ENCODE measurements at places on chromosomes 6 and 20.

GRCh38 chr6:135703007-135703406, 148.5 kb upstream of the PDE7B start:
- DNase-seq, result peak; percentile 41

DNA sequence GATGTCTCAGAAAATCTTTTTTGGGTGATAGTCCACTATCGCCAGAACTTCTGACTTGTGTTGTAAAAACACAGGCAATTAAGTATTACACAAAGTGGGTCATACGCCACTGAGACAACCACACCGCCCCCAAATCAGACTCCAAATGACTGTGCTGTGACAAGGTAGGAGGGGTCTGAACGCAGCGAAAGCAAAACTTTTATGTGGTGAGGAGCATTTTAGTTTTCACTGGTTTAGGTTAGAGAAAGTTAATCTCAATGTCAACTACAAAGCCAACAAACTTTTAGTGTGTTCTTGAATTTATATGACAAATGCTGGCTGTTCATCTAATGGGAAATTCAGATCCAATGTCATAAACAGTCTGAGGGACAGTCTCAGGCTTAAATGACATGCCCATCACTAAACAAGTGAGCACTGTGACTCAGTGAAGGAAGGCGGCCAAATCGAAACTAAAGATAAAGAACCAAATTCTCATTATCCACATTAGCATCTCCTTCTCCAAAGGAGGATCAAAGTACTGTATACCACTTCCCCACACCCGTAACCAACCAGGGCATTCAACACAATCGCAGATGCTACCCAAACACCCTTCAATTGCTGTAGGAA, 186.7 kb downstream of the GJA10 start:
- DNase-seq, result no peak

DNA sequence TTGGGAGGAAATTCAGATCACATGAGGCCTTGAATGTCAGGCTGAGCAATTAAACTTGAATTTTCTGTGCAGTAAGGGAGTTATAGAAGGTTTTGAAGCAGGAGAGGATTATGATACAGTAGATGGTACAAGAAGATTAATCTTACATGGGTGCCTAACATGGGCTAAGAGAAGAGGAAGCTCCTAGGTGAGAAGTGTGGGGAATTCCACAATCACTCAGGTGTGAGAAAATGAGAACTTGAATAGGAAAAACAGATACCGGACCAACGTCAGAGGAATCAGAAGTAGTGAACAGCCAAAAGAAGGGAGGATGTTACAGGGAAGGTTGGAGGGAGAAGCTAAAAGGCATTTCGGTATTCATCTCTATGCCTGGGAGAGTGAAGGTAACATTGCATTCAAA, 250.7 kb upstream of the SLC35B3 start:
- DNase-seq, result no peak

- DNase-seq, result peak; percentile 95
These were observed 13.4 kb upstream of the GHRH start for GRCh38 chr20:37274851-37275524.

GRCh38 chr20:11170565-11170964, 496.8 kb upstream of the JAG1 start:
- DNase-seq, result no peak

All from inflammatory macrophage treated with lipopolysaccharide for 4 hours (primary cell).